Activated T-helper 1 cell treated with anti-CD3 and anti-CD28 coated beads, Interleukin-12 subunit alpha, Interleukin-12 subunit beta, Interleukin-2, Interleukin-4 antibody, amounts not matched to agents 30 ng/mL and 10 ng/mL and 1 ng/mL, durations not matched to agents 14 hours and 24 hours and 36 hours (primary cell): ENCODE measurements at places on chromosomes 4 and X. TPM values are rescaled to one million over a fixed set of nuclear protein-coding genes. Genes with fewer than 3 reads are reported as not detected.

DNA sequence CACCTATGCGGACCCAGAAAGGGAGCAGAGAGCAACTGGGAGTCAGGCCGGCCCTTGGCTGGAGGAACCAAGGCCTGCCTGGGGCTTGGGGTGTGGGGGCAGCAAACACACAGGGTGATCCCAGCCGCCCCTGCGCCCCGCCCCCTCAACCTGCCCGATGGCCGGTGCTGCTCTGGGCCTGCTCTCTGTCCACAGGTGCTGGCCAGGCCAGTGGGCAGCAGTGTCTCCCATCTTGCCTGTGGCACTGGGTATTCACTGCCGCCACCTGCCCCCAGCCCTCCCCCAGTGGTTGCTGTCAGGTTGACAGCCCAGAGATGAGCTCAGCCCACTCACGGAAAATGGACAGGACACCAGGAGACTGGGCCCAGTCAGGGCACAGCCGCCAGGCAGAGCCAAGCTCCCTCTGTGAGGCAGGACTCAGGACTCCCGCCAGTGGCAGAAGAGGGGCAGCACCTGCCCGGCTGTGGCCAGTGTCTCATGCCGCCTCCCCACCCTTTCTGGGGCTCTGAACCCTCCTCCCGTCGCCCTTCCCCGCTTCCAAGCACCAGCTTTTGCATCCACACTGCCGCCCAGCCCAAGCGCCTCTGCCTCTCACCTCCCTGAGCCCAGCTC, 4.7 kb downstream of the NKX1-1 start:
- H3K27ac ChIP-seq: no peak overlapping the region
- H3K4me3 ChIP-seq: no peak overlapping the region
- no peaks in the 10 kb centered on the region for H3K4me1 ChIP-seq
- DNase-seq: no peak
- peaks cover 4% of the 10 kb centered on the region for H3K36me3 ChIP-seq

DNA sequence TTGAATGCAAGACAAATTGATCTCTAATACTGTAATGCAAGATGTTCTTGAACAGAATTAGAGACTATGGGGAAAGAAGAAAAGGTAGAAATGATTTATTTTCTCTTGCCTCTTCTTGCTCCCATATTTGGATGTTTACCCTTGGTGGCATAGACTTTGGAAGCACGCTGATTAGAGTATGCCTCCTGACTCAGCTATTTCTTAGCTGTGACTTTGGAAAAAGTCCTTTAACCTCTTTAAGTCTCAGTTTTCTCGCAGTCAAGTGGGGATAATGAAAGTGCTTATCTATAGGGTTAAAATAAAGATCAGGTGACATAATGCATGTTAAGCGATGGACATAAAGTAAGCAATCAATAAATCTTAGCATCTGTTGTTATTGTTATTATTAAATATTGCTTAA, 545.5 kb downstream of the GLUD2 start:
- H3K36me3 ChIP-seq: no peaks in the 10 kb centered on the region
- H3K4me3 ChIP-seq: no peak overlapping the region
- no peaks in the 10 kb centered on the region for H3K4me1 ChIP-seq
- no peak overlapping the region for H3K27ac ChIP-seq

C1GALT1C1 gene
- 21.0 and 23.7 TPM in 2 replicates for total RNA-seq

DNA sequence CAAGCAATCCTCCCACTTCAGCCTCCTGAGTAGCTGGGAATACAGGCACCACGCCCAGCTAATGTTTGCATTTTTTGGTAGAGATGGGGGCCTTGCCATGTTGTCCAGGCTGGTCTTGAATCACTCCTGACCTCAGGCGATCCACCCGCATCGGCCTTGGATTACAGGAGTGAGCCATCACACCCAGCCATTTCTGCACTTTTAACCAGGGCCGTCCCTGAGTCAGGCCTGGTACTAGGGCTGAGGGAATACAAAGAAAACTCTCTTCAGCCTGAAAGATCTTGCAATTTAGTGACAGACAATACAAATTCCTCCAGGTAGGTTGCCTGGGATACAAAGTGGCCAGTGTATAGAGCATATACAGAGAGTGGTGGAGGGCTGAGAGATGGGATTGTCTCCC, 65.8 kb downstream of the BCOR start:
- no peak overlapping the region for H3K27ac ChIP-seq
- DNase-seq: no peak
- peaks cover 3% of the 10 kb centered on the region for H3K27me3 ChIP-seq
- no peak overlapping the region for H3K4me3 ChIP-seq
- H3K4me1 ChIP-seq: peaks cover 10% of the 10 kb centered on the region
- no peaks in the 10 kb centered on the region for H3K36me3 ChIP-seq
